ENCODE measurements at places on chromosomes 12 and 14. TPM values are rescaled to one million over a fixed set of nuclear protein-coding genes. Genes with fewer than 3 reads are reported as not detected.

DNA sequence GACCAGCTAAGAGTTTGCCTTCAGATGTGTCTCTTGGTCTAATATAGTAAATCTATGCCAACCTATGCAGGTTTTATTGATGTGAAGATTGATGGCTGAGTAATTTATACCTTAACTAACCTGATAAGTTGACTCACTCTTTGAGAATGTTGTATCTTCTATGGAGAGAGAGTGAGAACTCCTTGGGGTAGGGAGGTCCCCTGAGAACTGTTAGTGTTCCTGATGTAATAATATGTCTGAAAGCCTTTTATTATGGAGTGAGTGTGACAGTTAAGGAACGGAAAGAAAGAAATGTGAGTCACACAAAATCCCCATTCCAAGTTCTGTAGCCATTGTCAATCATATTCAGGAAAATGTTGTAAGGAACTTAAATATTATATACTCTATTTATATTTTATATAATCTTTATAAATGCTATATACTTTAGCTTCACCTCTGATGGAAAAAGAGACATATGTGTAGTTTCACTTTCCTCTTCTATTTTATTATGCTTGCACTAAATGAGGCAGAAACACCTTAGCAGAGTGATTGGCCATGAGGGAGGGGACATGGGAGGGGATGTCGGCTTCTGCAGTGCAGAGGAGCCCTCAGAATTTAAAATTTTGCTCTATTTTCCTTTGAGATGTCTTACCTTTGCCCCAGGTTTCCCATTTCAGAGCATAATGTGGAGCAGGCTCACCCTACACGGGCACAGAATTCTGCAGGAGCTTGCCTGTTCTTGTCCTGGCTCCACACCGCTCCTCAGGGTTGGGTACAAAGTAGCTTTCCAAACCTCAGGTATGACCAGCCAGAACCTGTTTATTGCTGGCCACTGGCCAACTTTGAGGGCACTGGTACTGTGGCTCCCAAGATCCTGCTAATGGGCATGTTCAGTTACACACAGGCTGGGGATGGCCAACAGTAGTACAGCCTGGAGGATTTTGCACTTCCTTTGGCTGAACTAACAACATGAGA lies 57.7 kb downstream of the ARF6 start:
- DNase-seq: no peak

The IQSEC3 gene
- 1.6 TPM for total RNA-seq

- no peak for DNase-seq
These were observed 37.8 kb upstream of the LRRC10 start for GRCh38 chr12:69648476-69648875.

DNA sequence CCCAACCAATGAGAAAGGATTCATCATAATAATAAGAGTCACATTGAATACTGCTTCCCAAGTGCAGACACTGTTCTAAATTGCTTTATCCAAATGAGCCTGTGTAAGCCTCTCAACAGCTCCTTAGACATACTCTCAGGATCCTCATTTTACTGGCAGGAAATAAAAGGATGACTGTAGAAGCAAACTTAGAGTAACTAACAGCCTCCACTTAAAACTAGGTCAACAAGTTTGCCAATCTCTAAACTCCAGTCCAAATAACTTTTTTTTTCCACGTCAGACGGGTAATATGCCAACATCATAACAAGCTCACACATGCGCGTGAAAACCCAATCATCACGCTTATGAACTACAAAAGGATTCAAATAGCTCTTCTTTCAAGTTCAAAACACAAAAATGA lies 15.3 kb upstream of the DPF3 start:
- DNase-seq: no peak

DNA sequence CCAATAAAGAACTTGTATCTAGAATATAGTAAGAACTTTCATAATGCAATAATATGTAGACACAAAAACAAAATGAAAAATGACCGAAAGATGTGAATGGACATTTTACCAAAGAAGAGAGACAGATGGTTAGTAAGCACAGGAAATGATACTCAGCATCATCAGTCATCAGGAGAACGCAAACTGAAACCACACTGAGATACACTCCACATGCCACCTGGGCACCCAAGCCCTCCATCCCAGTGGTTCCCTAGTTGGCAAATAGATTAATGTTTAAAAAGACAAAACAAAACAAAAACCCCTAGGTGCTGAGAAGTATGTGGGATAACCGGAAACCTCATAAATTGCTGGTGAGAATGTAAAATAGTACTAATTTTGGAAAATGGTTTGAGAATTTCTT lies 26.8 kb upstream of the VPS33A start:
- no peak for DNase-seq

DNA sequence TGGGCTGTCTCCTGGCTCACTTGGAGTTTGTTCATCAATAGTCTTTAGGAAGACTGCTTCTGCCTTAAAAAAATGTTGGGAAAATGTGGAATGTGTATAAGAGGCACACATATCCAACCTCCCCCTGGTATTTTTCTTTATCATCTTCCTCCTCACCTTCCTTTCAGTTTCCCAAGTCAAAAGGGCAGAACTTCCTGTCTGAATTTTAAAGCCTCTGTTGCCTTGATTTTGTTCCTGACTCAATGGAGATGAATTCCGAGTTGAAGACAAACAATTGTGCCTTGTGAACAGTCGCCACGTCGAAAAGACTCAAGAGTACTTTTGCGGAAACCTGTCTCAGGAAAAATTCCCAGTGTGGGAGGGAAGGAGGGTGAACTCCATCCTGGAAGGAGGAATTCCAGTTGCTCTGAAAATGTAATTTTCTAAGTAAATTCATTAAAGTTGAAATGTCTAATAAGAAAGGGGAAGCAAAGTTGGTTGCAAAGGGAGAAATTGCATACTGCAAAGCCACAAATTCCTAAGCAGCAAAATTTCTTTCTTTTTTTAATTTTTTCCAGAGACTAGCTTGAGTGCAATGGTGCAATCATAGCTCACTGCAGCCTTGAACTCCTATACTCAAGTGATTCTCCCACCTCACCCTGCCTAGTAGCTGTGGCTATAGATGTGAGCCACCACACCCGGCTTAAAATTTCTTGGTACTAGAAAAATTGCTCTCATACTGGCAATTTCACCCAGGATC lies 50.2 kb upstream of the ELK3 start:
- no peak for DNase-seq

DNA sequence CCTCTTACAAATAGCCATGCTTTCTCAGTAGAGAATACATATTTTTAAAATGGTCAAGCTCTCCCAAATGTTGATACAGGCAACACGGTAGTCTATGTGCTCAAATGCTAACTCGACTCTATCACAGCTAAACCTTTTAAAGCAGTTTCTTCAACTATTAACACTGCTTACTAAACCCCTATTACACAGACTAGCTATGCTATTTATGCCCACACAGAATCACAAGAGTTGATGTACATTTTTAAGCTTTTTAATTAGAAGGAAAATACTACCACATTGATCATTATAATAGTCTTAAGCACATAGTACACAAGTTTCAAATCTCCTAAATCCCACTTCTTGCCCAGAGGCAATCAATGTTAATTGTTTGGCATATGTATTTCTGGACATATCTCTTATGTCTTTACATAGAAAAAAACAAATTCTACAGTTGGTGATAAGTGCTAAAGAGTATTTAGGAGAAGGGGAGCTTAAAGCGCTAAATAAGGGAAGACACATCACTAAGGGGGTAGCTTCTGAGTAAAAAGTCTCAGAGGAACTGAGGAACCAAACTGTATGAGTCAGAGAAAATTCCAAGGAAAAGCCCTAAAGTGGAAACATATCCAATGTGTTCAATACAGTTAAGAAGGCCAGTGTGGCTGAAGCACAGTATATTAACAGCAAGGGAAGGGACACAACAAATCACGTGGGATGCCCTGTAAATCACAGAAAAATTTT lies 13.7 kb downstream of the HNRNPC start:
- no peak for DNase-seq

All from spleen (tissue), 13 donors.